ENCODE measurements at places on chromosomes 2 and 18.

DNA sequence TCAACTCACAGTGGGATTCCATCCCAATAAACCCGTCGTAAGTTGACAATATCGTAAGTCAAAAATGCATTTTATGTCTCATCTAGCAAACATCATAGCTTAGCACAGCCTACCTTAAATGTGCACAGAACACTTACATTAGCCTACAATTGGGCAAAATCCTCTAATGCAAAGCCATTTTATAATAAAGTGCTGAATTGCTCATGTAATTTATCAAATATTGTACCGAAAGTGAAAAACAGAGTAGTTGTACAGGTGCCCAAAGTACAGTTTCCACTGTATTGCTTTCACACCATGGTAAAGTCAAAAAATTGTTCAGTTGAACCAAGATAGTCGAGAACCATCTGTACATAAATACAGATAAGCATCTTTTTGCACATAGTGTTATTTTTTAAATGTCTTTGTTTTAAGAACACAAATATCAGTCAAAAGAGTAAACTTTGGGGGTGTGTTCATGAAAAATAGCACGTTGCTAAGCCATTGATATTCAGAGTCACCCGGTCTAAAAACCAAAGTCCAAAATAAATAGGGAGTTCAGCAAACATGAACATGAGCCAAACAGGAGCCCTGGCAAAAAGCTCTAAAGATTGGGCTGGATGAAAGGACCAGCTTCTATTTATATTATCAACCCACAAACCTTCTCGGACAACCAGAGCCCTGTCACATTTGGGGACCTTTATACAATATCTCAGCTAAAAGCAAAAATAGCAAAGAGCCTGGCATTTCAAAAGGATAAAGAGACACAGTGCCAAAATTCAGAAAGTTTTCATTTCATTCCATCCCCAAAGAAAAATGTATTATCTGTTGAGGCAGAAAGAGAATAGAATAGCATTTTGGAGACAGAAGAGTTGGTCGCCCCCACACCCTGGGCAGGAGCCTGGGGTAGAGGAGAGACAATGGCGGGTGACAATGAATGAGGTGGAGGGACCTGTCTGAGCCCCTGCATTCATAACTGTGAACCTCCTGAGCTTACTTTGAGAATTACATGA, 105.9 kb upstream of the SH3BP4 start:
- no peak for DNase-seq

DNA sequence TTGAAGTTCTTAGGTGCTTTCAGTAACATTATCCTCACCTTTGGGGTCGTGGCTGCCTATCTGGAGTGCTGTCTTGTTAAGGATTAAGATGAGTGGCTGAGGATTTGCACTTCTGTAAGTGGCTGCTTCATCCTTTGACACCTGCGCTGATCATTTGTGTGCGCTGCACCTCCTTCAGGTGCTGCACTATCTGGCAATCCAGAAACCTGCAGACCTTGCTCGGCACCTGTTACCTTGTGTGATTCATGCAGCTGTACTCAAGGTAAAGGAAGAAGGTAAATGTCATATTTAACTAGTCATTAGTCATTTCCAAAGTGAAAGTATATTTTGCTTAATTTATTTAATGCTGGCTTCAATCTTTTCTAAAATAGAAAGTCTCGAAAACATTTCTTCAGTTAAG, 110.3 kb downstream of the RAB3GAP1 start:
- no peak for DNase-seq

DNA sequence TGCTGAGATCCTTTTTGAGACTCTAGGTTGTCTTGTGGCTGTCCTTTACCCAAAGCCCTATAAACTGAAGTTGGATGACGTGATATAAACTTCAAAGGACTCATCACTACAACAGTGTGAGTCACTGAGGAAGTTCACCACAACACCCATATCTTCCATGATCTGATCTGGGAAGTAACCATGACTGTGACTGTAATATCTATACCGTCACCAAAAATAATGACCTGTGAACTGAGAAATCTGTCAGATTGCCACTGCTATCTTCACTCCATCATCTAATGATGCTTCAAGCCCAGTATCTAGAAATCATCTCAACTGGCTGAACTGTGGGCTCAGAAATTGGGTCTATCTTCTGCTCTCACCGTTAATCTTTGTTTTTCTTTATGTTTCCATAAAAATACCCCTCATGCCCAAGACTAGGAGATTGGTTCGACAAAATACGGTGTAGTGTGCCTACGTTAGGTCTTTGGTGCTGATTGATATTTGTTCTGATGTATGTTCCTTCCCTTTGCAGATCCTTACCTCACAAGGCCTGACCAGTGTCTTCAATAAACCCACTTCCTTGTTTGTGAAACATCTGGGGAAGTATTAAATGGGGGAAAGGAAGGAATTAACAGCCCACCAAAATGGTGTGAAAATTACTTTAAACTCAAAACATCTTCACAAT, 78.2 kb downstream of the MYL12B start:
- DNase-seq: no peak

GRCh38 chr18:61870151-61870550, 22.7 kb downstream of the RNF152 start:
- no peak for DNase-seq

DNA sequence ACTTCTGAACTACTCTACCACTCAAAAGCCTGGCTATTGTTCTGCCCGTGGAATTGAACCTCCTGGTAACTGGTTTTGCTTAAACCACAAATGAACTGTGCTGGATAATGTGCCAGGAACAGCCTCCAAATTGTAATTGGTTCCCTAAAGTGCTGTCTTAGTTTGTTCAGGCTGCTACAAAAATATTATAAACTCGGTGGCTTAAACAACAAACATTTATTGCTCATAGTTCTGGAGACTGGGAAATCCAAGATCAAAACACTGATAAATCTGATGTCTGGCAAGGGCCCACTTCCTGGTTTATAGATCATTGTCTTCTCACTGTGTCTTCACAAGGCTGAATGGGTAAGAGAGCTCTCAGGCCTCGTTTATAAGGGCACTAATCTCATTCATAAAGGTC, 149.2 kb upstream of the NCKAP5 start:
- no peak for DNase-seq

DNA sequence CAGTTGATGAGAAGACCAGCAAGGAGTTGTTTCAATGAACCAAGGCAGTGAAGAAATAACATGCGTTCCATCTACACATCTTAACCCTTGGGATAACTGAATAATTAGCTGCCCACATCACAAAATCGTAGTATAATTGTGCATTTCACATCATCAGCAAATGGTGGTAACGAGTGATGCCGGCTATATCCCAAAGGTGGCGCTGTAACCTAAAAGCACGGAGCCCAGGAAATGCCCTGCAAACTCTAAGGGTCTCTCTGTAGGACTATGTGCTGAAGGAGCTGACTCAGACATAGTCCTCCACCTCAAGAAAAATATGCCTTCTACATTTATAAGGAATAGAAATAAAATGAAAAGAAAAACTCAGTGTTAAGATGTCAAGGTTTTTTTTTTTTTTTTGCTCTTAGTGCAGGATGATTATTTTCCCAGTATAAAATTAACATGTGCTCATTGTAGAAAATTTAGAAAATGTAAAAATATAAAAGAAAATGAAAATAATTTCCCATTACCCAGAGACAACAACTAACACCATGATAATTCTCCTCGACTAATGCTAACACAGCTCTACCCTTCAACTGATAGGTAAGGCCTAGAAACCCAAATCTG, 23.1 kb upstream of the DSG3 start:
- DNase-seq: peak; percentile 28

GRCh38 chr18:59744271-59744721, 47.1 kb upstream of the CCBE1 start:
- DNase-seq: peak; percentile 49

GRCh38 chr2:81467096-81467495, 1162.5 kb upstream of the LRRTM1 start:
- no peak for DNase-seq

- no peak for DNase-seq
These were observed 707.6 kb downstream of the SLC4A3 start for GRCh38 chr2:220334871-220335590.

DNA sequence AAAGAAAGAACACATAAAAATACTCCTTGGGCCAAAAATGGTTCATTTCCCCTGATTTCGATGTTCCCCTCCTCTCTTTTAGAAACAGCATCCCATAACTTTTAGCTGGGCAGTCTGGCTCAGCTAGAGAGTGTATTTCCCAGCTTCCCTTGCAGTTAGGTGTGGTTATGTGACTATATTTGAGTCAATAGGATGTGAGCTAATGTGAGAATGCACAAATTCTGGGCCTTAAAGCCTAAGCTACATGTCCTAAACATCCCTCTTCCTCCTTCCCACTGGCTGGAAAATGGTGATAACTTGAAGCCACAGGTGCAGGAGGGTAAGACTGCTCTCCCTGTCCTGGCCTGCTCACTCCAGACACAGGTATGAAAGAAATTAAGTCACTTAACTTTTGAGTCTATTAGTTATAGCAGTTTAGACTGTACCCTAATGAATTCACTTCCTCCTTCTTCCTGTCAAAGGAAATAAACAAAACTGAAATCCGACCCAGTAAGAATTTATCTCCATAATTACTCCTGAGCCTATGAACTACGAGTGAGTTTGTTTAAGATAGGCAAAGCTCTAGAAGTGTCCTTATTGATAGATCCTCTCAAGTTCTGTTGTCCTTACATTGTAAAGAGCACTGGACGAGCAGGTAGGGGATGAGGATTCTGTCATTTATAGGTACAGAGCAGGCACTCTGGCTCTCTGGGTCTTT, 177.6 kb downstream of the MTX2 start:
- DNase-seq: no peak

DNA sequence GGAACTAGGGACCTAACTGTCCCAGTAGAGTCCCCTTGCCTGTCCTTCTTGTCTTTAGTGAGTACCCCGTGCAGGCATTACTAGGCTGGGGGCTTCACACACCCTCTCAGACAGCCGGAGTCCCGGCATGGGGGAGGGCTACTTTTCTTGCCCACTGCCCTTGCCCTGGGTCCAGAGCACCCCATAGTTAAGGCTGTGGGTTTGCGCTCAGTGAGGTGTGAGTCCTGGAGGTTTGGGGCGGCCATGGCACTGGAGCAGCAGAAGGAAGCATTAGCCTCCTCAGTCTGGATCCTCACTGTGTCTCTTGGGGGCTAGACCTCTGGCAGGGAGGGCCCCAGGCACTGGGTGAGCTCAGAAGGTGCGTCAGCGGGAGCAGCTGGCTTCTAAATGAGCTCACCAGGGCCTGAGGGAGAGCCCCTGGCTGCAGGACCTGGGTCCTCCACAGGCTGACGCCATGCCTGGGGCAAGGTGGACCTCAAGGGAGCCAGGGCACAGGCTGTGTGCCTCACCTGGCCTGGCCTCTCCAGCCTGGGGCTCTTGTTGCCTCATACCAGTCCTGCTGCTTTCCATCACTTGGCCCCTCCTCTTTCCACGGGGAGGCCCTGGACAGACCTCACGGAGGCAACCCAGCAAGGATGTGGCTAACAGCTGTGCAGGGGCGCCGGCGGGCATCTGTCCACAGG, 27.4 kb downstream of the HS6ST1 start:
- no peak for DNase-seq

DNA sequence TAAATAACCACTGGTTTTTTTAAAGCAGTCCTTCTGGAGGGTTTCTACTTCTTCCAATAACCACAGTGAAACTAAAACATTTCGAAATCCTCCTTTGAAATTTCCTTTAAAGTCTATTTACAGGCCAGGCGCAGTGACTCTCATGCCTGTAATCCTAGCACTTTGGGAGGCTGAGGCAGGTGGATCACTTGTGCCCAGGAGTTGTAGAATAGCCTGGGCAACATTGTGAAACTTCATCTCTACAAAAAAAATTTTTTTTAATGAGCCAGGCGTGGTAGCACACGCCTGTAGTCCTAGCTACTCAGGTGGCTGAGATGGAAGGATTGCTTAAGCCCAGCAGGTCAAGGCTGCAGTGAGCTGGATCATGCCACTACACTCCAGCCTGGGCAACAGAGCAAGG, 15.2 kb downstream of the KIDINS220 start:
- no peak for DNase-seq

Measured in HTR-8/SVneo (cell line).